T-cell (primary cell): ENCODE measurements at places on chromosomes 11 and 22. TPM values are rescaled to one million over a fixed set of nuclear protein-coding genes. Genes with fewer than 3 reads are reported as not detected.

The MFRP gene
- total RNA-seq = not detected

The OR10A2 gene
- not detected for total RNA-seq

The OR51B5 gene
- total RNA-seq = 0.39 TPM

The KCNJ1 gene
- not detected for total RNA-seq

The SLC22A12 gene
- not detected for total RNA-seq

The KRTAP5-10 gene
- not detected for total RNA-seq

The ZNF214 gene
- not detected for total RNA-seq

The OR2AG2 gene
- not detected for total RNA-seq

The TMEM45B gene
- total RNA-seq = 14.3 TPM

The DESI1 gene
- 22.2 TPM for total RNA-seq

DNA sequence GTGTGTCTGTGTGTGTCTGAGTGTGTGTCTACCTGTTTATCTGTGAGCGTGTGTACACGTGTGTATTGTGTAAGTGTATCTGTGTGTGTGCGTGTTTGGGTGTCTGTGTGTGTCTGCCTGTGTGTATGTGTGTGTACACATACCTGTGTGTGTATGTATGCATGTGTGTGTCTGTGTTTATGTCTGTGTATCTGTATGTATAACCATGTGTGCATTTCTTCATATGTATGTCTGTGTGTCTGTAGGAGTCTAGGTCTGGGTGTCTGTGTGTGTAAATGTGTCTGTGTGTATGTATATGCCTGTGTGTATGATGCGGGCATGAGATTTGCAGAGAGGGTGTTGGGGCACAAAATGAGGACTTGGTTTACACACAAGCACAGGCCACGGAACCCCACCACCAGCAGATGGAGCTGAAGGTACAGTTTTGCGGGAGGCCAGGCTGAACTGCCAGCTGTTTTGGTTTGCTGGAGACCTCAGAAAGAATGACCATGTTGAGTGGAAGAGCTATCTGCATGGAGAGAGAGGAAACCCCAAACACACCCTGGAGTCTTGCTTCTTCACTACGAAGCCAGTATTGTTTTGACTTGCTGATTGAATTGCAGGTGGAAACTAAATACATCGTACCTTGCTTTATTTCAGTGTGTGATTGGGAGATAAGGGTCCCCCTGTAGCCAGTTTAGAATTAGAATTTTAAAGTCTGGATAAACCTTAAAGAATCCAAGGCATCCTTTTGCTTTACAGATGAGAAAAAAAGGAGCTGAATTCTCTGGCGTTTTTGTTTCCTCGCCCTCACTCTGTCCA, 497.2 kb downstream of the NTM start:
- no peak for DNase-seq
- H3K4me3 ChIP-seq = no peak overlapping the region
- H3K27ac ChIP-seq = no peak overlapping the region
- no peaks in the 10 kb centered on the region for H3K4me1 ChIP-seq
- H3K27me3 ChIP-seq = peaks cover 2% of the 10 kb centered on the region

DNA sequence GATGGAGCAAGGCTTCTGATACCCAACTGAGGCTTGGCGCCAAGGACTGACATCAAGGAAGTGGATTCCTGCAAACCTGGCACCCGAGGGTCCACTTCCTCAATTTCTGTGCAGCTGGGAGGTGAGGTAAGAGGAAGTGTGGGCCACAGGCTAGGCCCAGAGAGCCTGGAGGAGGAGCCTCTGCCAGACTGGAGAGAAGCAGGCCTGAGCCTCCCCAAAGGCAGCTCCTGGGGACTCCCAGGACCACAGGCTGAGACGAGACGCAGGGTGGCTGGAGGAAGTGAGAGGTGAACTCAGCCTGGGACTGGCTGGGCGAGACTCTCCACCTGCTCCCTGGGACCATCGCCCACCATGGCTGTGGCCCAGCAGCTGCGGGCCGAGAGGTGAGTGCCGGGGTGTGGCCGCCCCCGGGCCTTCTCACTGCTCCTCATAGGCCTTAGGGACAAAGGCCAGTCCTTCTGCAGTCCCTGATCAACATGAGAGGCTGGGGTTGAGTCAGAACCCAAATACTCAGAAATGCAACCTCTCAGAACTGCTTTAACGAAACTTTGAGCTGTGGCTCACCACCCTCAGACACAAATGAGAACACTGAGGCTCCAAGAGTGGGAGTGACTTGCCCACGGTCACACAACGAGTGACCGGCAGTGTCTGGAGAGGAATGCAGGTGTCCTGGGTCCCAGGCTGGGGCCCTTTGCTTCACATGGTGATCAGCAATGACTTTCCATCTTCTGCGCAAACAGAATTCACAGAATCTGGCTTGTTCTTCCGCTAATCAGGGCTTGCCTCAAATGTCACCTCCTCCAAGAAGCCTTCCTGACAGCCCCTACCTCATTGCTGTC, at the start of gene NCF4:
TSS of gene NCF4 (plus strand) at position 186 of the 839 bp plus-strand sequence. CDS start at position 352, 166 bp downstream.
- peaks cover 2% of the 10 kb centered on the region for H3K27me3 ChIP-seq
- peak within 1 kb of the TSS; percentile 63 for H3K27ac ChIP-seq
- no peaks in the 10 kb centered on the region for H3K36me3 ChIP-seq
- peak; percentile 17 for DNase-seq

DNA sequence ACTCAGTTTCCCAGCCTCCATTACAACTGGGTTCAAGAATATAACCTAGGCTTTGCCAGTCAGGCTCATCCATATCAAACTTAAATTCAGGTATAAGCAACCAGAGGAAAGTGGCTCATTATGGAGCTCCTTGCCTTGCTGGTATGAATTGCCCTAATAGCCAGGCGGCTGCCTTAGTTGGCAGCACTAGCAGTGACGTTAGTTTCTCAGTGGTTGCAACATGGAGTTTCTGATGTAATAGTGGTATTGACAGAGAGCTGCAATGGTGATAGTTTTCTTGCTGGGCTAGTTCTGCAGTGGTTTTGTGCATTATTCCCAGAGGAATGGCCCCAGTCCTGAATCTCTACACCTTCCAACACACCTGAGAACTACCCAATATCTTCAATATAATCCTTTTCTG, 3.8 kb upstream of the TMEM123 start:
- H3K27ac ChIP-seq = no peak overlapping the region
- H3K36me3 ChIP-seq = no peaks in the 10 kb centered on the region
- H3K27me3 ChIP-seq = no peaks in the 10 kb centered on the region
- H3K4me3 ChIP-seq = no peak overlapping the region
- peaks cover 23% of the 10 kb centered on the region for H3K4me1 ChIP-seq

- H3K36me3 ChIP-seq = no peaks in the 10 kb centered on the region
- H3K27me3 ChIP-seq = no peaks in the 10 kb centered on the region
- H3K4me3 ChIP-seq = no peak overlapping the region
- H3K4me1 ChIP-seq = peaks cover 9% of the 10 kb centered on the region
These were observed 2.5 kb upstream of the RCOR2 start for GRCh38 chr11:63919267-63920125.

DNA sequence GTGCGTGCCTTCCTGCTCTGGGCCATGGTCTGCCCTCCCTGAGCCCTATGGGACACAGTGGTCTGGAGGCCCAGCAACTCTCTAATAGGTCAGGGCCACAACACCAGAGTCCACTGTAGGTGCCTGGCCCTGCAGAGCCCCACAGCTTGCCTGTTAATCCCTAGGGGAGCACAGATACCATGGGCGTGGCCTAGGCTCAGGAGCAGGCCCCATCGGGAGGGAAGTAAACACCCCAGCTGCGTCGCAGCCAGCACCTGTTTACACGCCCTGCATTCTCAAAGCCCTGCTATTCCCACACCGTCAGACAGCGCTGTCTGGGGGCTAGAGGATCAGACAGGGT, 2.5 kb downstream of the KCTD17 start:
- H3K4me3 ChIP-seq = no peak overlapping the region
- no peaks in the 10 kb centered on the region for H3K4me1 ChIP-seq
- no peak for DNase-seq

- H3K27ac ChIP-seq = no peak overlapping the region
- H3K27me3 ChIP-seq = no peaks in the 10 kb centered on the region
- no peaks in the 10 kb centered on the region for H3K36me3 ChIP-seq
- no peaks in the 10 kb centered on the region for H3K4me1 ChIP-seq
These were observed 72.2 kb downstream of the KCNQ1 start for GRCh38 chr11:2517016-2517385.

GRCh38 chr11:113994077-113994954, 19.4 kb downstream of the HTR3A start:
- peaks cover 49% of the 10 kb centered on the region for H3K27me3 ChIP-seq
- H3K4me1 ChIP-seq = no peaks in the 10 kb centered on the region
- H3K27ac ChIP-seq = no peak overlapping the region
- H3K4me3 ChIP-seq = no peak overlapping the region
- H3K36me3 ChIP-seq = no peaks in the 10 kb centered on the region

DNA sequence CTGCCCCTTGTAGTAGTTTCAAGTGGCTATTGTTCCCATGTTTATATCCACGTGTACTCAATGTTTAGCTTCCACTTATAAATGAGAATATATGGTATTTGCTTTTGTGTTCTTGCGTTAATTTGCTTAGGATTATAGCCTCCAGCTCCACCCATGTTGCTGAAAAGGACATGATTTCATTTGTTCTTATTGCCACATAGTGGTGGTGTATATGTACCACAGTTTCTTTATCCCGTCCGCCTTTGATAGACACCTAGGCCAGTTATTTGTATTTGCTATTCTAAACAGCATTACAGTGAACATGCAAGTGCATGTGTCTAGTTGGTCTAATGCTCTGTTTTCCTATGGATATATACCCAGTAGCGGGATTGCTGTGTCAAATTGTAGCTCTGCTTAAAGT, 6.8 kb downstream of the OR51B2 start:
- no peak for DNase-seq
- no peaks in the 10 kb centered on the region for H3K4me1 ChIP-seq
- no peak overlapping the region for H3K4me3 ChIP-seq
- H3K36me3 ChIP-seq = no peaks in the 10 kb centered on the region
- no peak overlapping the region for H3K27ac ChIP-seq

DNA sequence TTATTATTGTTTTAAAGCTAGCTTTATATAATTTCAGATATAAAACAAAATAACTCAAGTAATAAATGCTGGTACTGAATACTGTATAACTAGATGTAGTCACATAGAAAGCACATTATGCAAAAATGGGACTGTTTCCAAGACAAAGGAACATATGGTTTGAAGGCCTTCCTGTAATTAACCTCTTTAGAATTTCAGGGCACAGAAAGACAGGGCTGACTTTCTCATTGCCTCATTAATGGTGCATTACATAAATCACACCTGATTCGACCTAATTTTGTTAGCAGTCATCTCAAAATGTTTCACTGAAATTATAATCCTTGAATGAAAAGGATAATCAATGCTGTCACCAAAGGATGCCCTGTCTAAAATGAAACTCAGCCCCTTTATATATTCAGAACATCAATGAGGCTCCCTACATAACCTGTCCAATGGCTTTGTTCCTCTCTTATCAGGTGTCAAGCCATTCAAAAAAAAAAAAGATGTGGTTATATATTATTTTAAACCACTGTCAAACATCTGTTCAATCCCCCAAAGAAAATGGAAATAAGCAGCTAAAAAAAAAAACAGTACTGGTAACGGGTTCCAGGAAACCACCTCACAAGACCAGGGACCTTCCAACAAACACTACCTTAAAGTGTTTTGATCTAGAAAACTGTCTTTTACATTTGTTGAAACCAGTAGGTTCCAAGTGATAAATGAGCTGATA, 77.4 kb downstream of the FAM168A start:
- no peaks in the 10 kb centered on the region for H3K36me3 ChIP-seq
- no peaks in the 10 kb centered on the region for H3K27me3 ChIP-seq
- H3K4me3 ChIP-seq = no peak overlapping the region

GRCh38 chr11:114197799-114198500, 98.2 kb upstream of the NNMT start:
- no peak overlapping the region for H3K4me3 ChIP-seq
- peaks cover 5% of the 10 kb centered on the region for H3K4me1 ChIP-seq
- DNase-seq = no peak
- no peaks in the 10 kb centered on the region for H3K36me3 ChIP-seq
- H3K27me3 ChIP-seq = no peaks in the 10 kb centered on the region

DNA sequence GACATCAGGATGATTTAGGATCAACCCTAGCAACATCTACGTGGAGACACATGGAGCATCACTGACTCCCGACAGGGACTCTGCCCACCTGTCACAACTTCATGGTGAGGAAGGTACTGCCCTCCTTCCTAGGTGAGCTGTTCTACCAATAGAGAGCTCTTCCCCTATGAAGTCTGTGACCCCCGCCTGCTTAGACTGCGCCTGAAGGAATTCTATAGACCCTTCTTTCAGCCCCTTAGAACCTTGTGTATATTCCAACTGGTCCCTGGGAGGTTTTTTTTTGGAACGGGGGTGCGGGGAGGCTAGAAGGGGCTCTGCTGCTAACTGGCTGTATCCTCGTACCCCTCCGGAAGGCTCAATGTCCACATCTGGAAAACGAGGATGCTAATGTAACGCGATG, 566 bp downstream of the INTS4 start:
- peaks cover 17% of the 10 kb centered on the region for H3K4me1 ChIP-seq
- H3K36me3 ChIP-seq = peaks cover 19% of the 10 kb centered on the region
- H3K27me3 ChIP-seq = no peaks in the 10 kb centered on the region
- DNase-seq = no peak
- peak overlapping the region; percentile 75 for H3K4me3 ChIP-seq

DNA sequence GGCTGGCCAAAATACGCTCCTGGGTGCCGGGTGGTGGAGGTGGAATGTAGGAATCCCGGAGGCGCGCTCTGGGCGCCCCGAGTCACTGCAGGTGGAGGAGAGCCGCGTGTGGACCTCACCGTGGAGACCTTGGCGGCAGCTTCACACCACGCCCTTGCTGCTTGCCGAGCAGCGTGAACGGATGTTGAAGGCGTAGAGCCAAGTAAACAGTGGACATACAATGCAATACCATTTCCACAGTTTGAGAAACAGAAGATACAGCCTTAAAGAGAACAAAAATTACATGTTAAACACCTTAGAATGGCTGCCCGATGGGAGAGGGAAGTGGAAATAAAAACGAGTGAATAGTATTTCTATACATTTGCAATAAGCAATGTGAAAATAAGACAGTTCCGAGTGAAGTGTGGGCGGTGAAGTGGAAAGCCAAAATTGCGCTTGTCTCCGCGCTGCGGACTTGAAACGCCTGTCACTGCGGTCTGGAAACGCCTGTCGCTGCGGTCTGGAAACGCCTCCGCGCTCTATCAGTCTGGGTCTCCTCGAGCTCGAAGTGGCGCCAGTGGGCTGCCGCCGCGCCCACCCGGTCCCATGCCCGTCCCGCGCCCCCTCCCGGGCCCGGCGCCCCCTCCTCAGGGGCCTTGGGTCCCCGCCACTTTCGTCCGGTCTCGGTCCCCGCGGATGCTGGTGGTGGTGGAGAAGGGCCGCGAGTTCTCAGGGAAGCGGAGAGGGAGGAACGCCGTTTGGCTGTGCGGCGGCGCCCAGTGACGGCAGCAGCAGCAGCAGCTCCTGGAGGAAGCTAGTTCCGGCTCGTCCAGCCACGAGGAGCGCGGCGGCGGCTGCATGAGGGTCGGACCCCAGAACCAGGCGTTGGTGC, 1.6 kb downstream of the NCR3LG1 start:
- no peak overlapping the region for H3K27ac ChIP-seq
- H3K36me3 ChIP-seq = no peaks in the 10 kb centered on the region
- H3K27me3 ChIP-seq = no peaks in the 10 kb centered on the region
- DNase-seq = peak; percentile 21
- peaks cover 17% of the 10 kb centered on the region for H3K4me1 ChIP-seq
